Endothelial cell (in vitro differentiated cells): ENCODE measurements at places on chromosomes 1 and 21. TPM values are rescaled to one million over a fixed set of nuclear protein-coding genes. Genes with fewer than 3 reads are reported as not detected.

GRCh38 chr1:3064901-3065300, 4.1 kb upstream of the PRDM16 start:
- H3K27me3 ChIP-seq: peaks cover 9% of the 10 kb centered on the region
- H3K36me3 ChIP-seq: no peaks in the 10 kb centered on the region
- DNase-seq: no peak
- H3K4me1 ChIP-seq: peaks cover 2% of the 10 kb centered on the region
- no peak overlapping the region for H3K27ac ChIP-seq
- no peak overlapping the region for H3K4me3 ChIP-seq

DNA sequence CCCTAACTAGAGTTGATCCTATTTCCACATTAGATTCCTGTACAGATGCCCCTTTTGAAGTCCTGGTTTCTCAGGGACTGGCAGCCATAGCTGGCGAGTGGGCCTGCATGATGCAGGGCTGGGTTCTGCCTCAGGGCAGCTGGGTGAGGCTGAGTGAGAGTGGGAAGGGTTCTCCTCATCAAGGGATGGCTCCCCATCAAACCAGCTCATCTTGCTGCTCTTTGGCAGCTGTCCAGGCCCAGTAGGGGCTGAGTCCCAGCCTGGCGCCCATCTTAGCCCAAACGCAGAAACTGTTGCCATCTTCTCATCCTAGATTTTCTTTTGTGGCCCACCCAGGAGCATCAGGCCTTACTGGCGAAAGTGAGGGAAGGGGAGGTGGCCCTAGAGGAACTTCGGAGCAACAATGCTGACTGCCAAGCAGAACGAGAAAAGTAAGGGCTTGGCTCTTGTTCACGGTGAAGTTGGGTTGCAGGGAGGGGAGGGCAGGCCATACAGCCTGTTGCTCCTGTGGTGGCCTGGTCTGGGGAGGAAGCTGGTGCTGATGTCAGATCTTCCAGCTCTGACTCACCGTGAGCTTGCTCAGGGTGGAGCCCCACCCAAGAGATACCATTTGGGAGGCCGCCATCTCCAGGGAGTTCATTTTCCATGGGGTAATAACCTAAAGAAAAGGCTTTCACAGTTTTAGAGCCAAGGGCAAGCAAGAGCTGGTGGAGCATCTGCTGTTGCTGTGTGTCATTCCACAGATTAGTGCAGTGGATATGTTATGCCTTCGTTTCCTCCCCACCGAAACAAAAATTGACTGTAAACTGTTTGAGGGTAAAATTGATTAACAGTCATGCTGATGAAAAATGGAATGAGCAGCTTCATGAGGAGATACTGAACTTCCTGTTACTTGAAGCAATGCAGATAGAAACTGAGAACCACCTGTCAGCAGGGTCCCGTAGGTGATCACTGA, 34.7 kb downstream of the TUFT1 start:
- H3K4me1 ChIP-seq: no peaks in the 10 kb centered on the region
- DNase-seq: no peak
- H3K27me3 ChIP-seq: peaks cover 1% of the 10 kb centered on the region
- H3K4me3 ChIP-seq: no peak overlapping the region

- no peak overlapping the region for H3K4me3 ChIP-seq
- no peak overlapping the region for H3K27ac ChIP-seq
- H3K36me3 ChIP-seq: no peaks in the 10 kb centered on the region
- H3K27me3 ChIP-seq: no peaks in the 10 kb centered on the region
- no peaks in the 10 kb centered on the region for H3K4me1 ChIP-seq
Measured at GRCh38 chr1:213649373-213649772, 338.4 kb upstream of the PROX1 start.

- H3K36me3 ChIP-seq: no peaks in the 10 kb centered on the region
- no peak overlapping the region for H3K4me3 ChIP-seq
- peaks cover 9% of the 10 kb centered on the region for H3K4me1 ChIP-seq
- H3K27me3 ChIP-seq: no peaks in the 10 kb centered on the region
- peak; percentile 96 for DNase-seq
Measured at GRCh38 chr1:36420836-36421317, 23.2 kb upstream of the LSM10 start.

DNA sequence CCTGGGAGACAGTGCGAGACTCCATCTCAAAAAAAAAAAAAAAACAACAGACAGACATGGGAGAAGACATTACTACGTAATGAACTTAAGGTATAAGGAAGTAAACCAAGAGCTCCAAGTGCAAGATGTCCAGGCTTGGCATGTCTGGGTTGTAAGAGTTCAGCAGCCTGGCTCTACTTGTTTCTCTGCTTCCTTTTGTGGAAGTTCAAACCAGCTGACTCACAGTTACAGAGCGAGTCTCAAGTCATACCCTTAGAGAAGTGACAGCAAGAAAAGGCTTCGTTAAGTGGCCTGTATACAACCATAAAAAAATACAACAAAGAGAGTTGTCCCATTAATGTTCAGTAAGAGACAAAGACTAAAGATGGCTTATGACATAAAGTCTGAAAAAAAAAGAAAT, 1.3 kb downstream of the RIT1 start:
- no peaks in the 10 kb centered on the region for H3K27me3 ChIP-seq
- no peak for DNase-seq
- H3K27ac ChIP-seq: peak overlapping the region; percentile 38
- H3K36me3 ChIP-seq: peaks cover 21% of the 10 kb centered on the region
- peaks cover 11% of the 10 kb centered on the region for H3K4me1 ChIP-seq

- no peak overlapping the region for H3K4me3 ChIP-seq
- no peaks in the 10 kb centered on the region for H3K4me1 ChIP-seq
- peak; percentile 70 for DNase-seq
Measured at GRCh38 chr1:20212685-20213331, 26.5 kb upstream of the PLA2G2C start.

- H3K4me3 ChIP-seq: no peak overlapping the region
- H3K27me3 ChIP-seq: peaks cover 11% of the 10 kb centered on the region
- no peak overlapping the region for H3K27ac ChIP-seq
- DNase-seq: no peak
Measured at GRCh38 chr1:26857473-26858060, 5.4 kb upstream of the SFN start.

DNA sequence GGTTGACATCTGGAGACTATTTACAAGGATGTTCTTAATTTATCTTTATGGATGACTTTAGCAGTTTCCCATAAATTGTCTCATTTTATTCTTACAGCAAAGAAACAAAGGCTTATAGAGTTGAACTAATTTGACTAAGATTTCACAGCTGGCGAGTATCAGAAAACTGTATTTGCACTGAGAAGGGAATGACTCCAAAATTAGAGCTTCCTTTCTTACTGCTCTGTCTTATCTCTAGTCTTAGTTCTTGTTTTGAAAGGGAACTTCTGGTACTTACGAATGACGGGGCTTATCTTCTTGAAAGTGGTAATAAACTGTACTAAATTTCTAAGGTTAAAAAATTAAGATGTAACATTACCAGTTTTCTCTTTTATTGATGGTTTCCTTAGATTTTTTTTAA, 13.6 kb downstream of the CNST start:
- peaks cover 7% of the 10 kb centered on the region for H3K36me3 ChIP-seq
- DNase-seq: no peak
- no peak overlapping the region for H3K27ac ChIP-seq
- no peak overlapping the region for H3K4me3 ChIP-seq
- peaks cover 2% of the 10 kb centered on the region for H3K27me3 ChIP-seq

Gene TMEM82
- total RNA-seq: not detected
